Left ventricle myocardium superior (tissue), 1 donor: ENCODE measurements at places on chromosomes 12 and 14. TPM values are rescaled to one million over a fixed set of nuclear protein-coding genes. Genes with fewer than 3 reads are reported as not detected.

- DNase-seq: no peak
Measured at GRCh38 chr12:123659996-123660727, 10.8 kb upstream of the TCTN2 start.

DNA sequence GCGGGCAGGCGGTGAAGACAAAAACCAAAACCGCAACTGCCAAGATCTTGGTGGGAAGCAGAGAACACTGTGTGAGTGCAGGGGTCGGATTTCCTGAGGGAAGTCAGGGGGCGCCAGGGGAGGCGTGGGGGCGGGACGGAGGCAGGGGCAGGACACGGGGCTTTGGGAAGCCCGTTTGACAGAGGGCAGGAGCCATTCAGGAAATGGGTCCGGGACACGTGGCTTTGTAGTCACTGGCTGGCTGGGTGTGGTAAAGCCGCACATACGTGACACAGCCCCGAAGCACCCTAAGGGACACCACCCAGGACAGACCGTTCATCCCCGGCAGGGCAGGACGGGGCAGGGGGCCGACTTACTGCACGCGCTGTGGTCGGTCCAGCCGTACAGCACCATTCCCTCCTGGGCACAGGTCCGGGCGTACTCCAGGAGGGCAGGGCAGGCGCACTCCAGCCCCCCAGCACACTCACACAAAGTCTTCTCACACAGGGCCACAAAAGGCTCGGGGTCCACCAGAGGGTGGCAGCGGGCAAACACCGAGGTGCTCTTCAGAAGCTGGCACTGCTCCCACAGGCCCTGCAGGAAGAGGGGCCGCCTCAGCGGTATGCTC lies 49.4 kb downstream of the VWF start:
- peak; percentile 56 for DNase-seq

GRCh38 chr12:19744705-19745218 lies 305.5 kb downstream of the AEBP2 start:
- DNase-seq: no peak

DNA sequence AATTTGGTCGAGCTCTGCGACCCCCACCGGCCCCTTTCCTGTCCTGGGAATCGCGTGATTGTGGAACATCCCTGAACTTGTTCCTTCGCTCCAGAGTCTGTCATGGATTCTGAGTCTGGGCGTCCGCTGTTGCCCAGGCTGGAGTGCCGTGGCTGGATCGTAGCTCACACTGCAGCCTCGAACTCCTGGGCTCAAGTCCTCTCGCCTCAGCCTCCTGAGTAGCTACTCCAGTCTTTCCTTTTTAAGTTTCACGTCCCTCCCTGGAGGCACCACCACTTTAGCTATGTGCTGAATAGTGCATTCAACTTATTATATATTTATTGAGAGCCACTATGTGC lies 698 bp downstream of the ACOT6 start:
- no peak for DNase-seq

The MYO1H gene
- 0.52 TPM for total RNA-seq

- DNase-seq: no peak
Measured at GRCh38 chr14:51081209-51081608, 13.7 kb downstream of the TRIM9 start.

GRCh38 chr12:22765421-22766130 lies 140.6 kb downstream of the ETNK1 start:
- DNase-seq: no peak

DNA sequence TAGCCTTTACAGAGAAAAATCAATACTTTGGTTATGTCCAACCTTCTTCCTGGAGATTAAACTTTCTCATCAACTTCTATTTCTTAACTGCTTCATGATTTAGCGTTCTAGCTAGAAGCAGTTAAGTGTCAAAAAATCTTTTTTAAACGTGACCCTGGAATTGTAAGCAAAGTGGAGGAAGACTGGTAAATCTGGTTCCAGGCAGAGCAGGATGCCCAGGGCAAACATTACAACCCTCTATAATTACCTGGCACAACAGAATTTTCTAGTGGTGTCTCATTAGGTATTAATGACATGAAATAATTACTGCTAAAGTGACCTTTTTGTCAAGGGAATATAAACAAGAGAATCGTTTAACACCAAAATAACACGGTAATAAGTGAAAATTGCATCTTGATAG lies 320.8 kb downstream of the MED13L start:
- DNase-seq: no peak

DNA sequence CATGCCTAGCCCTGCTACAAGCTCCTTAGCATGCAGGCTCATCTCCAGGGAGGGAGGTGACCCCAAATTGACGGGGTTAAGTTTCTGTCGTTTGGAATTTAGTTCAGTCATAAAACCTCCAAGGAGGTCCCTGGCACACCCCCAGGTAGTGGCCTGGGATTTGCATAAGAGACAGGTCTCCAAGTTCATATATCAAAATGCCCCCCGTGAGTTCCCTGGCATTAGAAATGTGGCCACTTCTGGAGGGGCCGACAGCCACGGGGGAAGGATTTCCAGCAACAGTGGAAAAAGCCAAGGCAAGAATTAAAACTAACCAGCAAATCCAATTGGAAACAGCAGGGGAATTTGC lies 228.8 kb downstream of the BCL11B start:
- DNase-seq: no peak

The TAS2R50 gene
- total RNA-seq: 0.25 TPM

DNA sequence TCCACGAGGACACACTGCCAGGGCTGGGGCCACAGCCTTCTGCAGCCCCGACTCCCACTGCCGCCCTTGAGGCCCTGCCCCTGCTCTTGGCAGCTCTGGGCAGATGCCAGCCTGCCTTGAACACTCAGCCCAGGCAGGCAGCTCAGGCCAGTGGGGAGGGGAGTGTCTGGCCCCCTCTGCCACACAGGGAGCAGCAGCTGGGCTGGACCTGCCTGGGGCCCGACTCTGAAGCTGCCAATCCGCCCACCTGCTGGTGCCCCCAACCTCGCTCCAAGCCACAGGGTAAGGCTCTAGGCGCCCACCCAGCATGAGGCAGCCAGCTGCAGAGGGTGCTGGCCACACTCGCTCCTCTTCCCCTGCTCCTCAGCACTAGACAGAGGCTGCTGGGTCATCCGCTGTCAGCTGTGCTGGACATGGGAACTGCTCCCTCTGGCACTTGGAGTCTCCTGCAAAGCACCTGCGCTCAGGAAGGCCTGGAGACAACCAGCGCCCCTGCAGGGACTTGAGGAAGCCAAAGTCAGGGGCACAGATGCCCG lies 24.6 kb upstream of the NUDT14 start:
- DNase-seq: peak; percentile 73

GRCh38 chr12:110079477-110080400 lies 31.4 kb upstream of the C12orf76 start:
- DNase-seq: peak; percentile 64

The GALC gene
- 15.2 TPM for total RNA-seq

The AMDHD1 gene
- 0.35 TPM for total RNA-seq

- DNase-seq: peak; percentile 61
Measured at GRCh38 chr14:101254805-101255764, 306.2 kb upstream of the DIO3 start.

The HCAR3 gene
- 0.12 TPM for total RNA-seq

DNA sequence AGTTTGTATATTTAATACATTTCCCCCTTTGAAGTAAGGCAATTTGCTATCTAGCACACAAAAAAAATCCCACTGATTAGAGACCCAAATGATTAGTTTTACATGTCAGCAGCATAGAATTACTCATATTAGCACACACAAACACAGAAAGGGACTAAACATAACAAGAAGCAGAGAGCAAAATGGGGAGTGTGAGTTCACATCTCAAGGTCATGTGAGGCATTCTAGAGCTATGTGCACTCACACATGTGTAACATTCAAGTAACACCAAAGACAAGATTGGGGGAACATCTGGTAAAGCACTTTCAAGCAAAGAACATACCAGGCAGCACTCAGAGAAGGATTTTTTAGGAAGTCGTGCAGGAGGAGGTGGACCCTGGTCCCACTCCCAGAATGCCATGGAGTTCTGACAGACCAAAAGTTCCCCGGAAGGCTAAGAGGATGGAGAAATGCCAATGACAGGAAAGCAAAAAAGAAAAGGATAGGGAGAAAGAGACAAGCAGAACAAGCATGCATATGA lies 105.8 kb upstream of the SINHCAF start:
- DNase-seq: no peak

The ACOT6 gene
- total RNA-seq: not detected

The KRT79 gene
- not detected for total RNA-seq

The B3GNT4 gene
- total RNA-seq: not detected

The SVOP gene
- total RNA-seq: 1.9 TPM

DNA sequence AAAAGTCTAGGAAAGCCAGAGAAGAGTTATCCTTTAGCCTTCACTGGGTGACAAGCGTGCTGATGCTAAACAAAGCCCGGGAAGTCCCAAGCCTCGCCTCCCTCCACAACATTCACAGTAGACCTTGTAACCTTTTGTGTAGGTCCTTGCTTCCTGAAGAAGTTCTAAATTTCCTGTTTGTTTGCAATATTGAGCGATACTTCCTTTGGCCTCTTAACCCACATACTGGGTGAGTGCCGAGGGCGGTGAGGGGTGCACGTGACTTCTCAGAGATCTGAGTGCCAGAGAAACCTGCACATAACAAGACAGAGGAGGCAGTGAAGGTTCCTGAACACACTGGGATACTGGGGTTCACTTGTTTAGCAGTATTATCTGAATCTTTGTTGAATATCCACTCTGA lies 134.3 kb downstream of the PLXNC1 start:
- no peak for DNase-seq

The GPR84 gene
- not detected for total RNA-seq

GRCh38 chr14:102859911-102860310 lies 62.6 kb upstream of the AMN start:
- DNase-seq: no peak

DNA sequence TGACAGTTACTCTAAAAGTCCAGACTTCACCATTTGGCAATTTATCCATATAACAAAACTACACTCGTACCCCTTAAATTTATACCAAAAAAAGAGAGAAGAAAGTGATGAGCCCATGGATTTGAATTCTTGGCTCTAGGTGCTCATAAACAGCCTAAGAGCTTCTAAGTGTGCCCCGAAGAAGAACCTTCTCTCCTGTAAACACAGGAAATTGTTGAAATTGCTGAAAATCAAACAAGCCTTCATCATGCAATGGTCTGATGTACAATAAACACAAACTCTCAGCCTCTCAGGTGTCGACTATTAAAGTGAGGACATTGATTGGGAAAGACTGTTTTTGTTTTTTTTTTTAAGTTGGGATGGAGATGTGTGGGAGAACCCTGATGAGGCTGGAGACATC lies 21.8 kb downstream of the PDE6H start:
- no peak for DNase-seq

The NTN4 gene
- 76.5 TPM for total RNA-seq

GRCh38 chr14:55103005-55103640 lies 25.9 kb upstream of the LGALS3 start:
- DNase-seq: peak; percentile 74

The MTA1 gene
- 201 TPM for total RNA-seq

DNA sequence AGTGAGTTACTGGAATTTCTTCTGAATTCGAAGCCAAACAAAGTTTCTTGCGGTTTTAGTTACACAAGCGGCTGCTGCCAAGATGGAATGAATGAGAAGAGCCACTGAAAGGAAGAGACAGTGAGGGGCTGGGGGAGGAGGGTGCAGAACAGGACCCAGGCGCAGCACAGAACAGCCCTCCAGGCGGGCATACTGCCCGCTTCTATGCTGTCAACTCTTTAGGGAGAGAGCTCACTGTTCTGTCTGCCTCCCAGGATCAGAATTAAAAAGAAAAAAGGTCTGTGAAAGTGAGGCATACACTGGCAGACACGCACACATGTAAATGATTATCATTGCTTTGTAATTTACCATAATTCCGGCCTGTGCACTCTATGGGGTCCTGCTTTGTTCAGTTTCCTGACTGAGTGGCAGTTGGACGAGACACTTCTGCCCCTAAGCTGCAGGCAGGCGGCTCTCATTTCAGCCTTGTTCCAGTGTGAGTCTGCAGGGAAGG lies 231.6 kb downstream of the CACNA1C start:
- no peak for DNase-seq

The JAG2 gene
- 33.6 TPM for total RNA-seq

DNA sequence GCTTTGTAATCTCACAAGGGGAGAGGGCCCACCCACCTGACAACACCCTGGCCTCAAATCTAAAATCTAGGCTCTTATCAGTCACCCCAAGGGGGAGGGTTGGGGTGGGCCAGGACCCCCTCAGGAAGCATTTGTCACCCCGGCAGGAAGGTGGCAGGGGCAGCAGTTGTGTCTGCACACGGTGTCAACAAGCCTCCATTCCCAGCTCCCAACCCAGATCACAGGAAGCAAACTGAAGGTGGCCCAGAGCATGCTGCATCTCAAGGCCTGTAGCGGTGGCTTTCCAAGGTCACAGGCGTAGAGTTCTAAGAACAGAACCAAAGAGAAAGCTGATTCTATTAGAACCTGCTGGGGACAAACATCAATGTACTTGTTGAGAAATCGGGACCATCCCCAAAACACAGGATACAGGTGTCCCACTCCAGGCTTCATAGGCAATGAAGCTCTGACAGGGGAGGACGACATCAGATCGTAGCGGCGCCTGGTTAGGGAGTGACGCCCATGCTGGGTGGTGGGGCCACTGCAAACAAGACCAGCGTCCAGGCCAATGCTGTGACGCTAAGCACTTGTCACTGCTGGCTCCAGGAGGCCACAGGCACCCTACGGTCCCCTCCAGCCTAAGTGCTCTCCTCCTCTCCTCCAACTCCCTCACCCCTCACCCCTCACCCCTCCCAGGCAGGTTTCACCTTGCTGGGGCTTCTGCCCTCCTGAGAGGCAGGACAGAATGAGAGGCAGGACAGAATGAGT lies 52.9 kb downstream of the CCDC88C start:
- DNase-seq: no peak

GRCh38 chr12:52216807-52217206 lies 16.2 kb upstream of the KRT7 start:
- DNase-seq: no peak

GRCh38 chr12:123898673-123899072 lies 74.0 kb downstream of the CCDC92 start:
- no peak for DNase-seq

GRCh38 chr14:64915797-64916196 lies 1.5 kb downstream of the CHURC1 start:
- no peak for DNase-seq

DNA sequence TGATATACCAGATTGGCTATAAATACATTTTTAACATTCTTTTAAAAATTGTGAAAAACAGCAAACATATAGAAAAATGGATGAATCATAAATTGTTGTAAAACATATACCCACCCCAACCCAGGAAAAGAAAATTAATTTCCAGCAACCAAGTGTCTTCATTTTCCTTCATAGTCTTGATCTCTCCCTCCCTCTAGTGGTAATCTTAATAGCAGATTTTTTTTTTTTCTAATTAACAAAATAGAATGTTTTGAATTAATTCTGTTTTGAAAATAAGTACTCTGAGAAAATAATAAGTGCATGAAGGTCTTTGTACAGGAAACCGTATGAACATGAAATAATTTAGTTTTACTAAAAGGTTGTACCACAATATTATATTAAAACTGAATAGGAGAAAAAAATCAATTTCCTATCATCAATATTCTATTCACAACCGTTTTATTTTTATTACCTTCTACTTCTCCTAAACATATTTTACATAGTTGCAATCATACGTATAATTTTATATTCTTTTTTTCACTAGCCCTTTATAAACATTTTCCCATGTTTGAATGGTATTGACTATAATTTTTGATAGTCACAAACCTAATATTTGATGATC lies 7.0 kb downstream of the ETNK1 start:
- no peak for DNase-seq
